ENCODE measurements at places on chromosomes 5 and 9.

DNA sequence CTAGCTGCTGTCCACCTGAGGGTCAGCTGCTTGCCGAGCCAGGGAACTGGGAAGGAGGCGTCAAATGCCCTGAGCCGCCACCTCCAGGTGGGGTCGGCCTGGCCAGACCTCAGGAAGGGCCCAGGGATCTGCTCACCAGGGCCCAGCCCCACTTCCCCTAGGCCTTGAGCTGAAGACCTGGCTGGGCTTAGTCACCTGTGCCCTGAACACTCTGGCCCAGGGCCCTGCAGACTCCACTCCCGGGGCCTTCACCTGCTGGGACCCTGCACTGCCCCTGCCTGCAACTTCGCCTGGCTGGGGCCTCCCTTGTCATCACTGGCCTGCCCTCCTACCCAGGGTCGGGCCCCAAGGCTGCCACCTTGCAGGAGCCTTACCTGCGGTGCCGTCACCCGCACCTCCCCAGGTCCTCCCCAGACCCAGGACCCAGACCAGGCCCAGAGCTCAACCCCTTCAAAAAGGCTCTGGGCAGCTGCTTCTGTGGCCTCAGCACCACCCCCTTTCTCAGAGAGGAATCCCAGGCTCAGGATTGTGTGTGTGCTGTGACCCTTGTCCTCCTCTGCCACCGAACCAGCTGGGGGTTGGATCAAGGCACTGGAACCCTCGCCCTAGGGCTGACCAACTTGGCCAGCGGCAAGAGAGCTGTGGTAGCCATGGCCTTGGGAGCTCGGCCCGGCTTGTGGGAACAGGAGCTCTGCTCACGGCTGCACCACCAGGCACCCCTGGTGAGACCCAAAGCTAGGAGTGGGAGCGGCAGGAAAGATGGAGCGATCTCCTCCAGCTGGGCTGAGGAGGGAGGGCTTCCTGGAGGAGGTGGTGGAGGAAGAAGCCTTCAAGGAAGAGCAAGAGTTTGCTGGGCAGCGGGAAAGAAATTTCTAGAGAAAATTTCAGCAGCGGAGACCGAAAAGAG lies 1.2 kb upstream of the NELFB start:
- no peak for DNase-seq

- DNase-seq = no peak
Measured at GRCh38 chr5:37915097-37915736, 75.4 kb upstream of the GDNF start.

GRCh38 chr5:103718108-103718507 lies 155.5 kb upstream of the NUDT12 start:
- DNase-seq = no peak

DNA sequence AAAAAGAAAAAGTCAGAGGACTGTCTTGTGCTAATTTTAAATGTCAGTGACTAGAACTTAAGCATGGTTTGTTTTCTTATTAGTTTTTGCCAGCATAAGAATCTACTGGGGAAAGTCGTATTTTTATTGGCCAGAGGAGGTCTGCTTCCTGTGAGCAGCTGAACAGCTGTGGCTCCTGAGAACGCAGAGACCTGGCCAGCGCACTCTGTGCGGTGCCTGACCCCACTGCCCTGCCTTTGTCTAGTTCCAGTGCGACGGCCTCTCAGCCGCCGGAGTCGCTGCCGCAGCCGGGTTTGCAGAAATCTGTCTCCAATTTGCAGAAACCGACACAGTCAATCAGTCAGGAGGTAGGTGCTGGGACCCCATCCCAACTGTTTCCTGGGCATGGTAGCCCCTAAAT lies 42.5 kb downstream of the PRRC2B start:
- DNase-seq = no peak

DNA sequence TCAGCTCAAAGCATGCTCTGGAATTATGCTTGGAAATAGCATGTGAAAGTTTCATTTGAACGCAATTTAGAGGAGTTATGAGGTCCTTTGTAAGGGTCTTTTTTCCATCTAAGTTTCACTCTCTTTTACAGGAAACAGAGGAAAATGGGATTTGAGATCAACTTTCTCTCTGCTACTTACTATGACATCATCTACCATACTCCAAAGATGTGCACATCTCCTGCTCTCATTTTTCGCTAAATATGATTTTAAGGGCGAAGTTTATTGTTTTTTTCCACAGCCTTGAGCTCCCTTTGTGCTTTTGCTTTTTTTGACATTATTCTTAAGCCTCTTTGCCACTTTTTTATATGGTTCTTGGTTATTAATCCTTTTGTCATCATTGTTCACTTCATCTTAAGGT lies 125.6 kb downstream of the NNT start:
- no peak for DNase-seq

GRCh38 chr9:128771094-128771721 lies 519 bp downstream of the ZER1 start:
- no peak for DNase-seq

DNA sequence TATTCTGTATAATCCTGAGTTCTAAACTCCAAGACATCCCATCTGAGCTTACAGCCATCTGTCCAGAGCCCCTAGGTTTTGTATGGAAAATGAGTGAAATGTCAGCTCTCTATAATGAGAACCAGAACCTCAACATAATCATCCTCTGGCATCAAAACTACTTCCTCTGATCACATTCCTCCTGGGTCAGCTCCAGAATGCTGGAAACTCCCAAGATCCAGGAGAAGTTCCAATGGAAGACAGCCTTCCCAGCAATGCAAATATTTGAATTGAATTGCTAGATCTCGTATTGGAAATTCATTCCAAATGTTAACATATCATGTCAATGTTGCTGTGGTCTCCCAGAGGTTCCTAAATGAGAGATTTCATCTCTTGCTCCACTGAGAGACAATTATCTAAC lies 23.8 kb downstream of the C9 start:
- DNase-seq = no peak

DNA sequence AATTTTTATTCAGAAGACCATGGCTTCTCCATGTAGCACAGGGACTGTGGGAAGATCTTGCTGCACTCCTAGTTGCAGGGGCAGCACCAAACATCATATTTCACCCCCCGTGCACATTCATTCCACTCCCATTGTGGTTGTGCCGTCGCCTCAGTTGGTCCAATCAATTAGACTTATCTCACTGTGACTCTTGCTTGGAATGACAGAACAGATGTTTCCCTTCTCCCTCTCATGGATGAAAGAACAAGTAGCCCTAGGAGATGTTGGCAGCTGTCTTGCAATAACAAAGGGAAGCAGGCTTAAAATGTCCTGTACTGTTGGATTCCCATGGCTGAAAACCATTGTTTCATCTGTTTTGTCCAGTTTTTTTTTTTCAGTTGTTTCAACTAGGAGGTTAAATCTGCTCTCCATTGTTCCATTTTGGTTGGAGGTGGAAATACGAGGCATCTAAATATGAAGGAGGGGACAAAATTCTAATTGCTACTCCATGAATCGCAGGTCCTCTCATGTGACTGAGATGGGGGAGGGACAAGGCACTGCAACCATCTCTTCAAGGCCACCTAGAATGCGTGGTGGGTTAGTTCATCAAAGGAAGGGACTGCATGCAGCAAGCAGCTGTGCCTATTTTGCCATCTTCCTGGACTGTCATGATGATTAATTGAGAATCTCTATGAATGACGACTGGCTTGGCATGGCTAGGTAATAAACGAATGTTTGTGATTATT lies 214.4 kb downstream of the NSG2 start:
- DNase-seq = no peak

GRCh38 chr9:127942216-127943010 lies 4.8 kb upstream of the DPM2 start:
- DNase-seq = peak; percentile 49

- DNase-seq = no peak
Measured at GRCh38 chr9:79945016-79945415, 373.3 kb downstream of the TLE4 start.

- DNase-seq = no peak
Measured at GRCh38 chr9:117374076-117374725, 40.7 kb downstream of the ASTN2 start.

DNA sequence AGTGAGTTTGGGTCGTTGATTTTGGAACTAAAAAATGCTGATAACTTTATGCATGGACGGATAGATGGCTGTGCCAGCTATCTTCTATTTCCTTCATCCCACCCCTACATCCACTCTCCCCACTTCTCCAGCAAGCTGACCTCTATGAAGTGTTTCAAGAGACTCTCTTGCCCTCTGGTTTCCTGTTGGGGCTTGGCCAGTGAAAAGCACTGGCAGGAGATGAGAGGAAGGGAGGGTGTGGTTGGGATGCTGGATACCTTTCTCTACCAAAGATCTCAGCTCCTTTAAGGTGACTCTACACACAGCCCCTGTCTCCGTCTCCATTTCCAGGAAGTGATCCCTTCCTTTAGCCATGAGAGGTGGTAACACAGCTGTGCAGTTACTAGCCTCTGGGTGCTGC lies 30.0 kb upstream of the JMY start:
- no peak for DNase-seq

GRCh38 chr9:134178768-134179551 lies 14.6 kb upstream of the RNU6ATAC start:
- DNase-seq = no peak

GRCh38 chr5:80835128-80835527 lies 125.0 kb upstream of the RASGRF2 start:
- no peak for DNase-seq

DNA sequence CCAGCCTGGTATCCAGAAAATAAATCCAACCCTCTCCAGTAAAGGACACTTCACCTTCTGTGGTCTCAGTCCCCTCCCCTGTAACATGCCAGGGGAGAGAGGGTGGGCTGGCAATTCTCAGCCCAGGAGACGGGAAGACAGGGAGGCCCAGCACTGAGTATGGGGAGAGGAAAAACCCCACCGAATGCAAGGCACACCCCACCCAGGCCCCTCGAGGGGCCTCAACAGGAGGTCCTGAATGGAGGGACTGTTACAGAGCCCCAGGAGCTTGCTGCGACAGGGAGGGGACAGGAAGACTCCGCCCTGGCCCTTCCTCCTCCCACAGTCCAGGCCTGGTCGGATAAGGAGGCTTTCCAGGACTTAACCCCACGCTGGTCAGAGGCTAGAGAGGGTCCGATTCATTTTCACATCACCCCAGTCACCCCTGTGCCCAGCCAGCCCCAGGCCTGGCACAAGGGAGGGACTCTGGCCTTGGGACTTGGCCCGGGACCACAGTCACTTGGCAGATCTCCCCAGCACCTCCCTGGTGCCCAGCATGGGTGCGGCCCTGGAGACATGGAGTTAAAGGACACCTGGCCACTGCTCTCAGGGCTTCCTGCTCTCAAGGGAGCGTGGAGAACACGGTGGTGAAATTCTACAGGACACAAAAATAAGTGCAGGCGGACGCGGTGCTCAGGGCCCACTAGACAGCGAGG lies 44.9 kb upstream of the STXBP1 start:
- no peak for DNase-seq

DNA sequence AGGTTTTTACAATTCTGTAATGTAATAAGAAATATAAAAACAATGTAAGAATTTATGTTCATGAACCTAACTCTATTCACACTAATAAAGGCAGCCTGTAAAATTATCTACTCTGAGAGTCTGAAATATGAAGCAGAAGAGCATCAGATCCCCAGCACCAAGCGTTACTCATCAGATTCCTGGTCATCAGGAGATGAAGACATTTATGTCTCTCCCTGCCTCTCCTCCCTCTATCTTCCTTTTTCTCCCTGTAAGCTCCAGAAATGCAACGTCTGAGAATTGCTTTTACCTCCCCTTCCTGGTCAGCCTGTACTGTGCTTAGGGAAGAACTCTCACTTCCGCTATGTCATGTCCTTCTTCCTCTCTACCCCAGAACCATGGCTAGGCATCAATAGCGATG lies 114.4 kb upstream of the SLIT3 start:
- no peak for DNase-seq
